ENCODE measurements at places on chromosomes 7 and 10. TPM values are rescaled to one million over a fixed set of nuclear protein-coding genes. Genes with fewer than 3 reads are reported as not detected.

HHEX gene
- 65.0 TPM for total RNA-seq

DMBT1 gene
- not detected for total RNA-seq

ASB10 gene
- not detected for total RNA-seq

NEUROD6 gene
- total RNA-seq, result not detected

DDX56 gene
- total RNA-seq, result 69.9 TPM

TLX1 gene
- not detected for total RNA-seq

KIAA1549 gene
- 5.0 TPM for total RNA-seq

GHRHR gene
- total RNA-seq, result not detected

CALCR gene
- not detected for total RNA-seq

TRDMT1 gene
- total RNA-seq, result 10.1 TPM

NOC3L gene
- total RNA-seq, result 18.3 TPM

FFAR4 gene
- total RNA-seq, result not detected

MRPS16 gene
- 79.4 TPM for total RNA-seq

CD36 gene
- 4.9 TPM for total RNA-seq

CTAGE6 gene
- 0.65 TPM for total RNA-seq

HOXA9 gene
- 18.2 TPM for total RNA-seq

EBF3 gene
- total RNA-seq, result 22.2 TPM

STEAP2 gene
- 2.3 TPM for total RNA-seq

GJD4 gene
- not detected for total RNA-seq

ENTPD7 gene
- 27.6 TPM for total RNA-seq

PVRIG gene
- not detected for total RNA-seq

TRIM50 gene
- not detected for total RNA-seq

HOXA3 gene
- total RNA-seq, result 6.5 TPM

NACAD gene
- 0.76 TPM for total RNA-seq
